ENCODE measurements at places on chromosomes 12 and 14. TPM values are rescaled to one million over a fixed set of nuclear protein-coding genes. Genes with fewer than 3 reads are reported as not detected.

GRCh38 chr12:92042791-92043531 lies 102.7 kb downstream of the BTG1 start:
- DNase-seq = peak; percentile 72

Gene INHBC
- total RNA-seq = not detected

DNA sequence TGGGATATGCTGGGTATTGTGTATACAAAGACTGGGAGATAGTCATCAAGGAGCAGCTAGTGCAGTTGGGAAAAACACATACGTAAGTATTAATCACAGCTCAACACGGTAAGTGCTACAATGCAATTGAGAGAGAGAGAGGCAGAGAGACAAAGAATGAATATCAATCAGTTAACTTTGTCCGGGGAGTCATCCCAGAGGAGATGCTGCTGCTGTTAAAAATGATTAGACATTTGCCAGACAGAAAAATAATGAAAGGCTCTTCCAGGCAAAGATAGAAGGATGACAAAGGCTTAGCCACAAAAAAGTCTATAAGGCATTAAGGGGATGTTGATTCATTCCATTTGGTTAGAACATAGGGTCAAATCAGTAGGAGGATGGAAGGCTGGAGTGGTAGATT lies 45.1 kb downstream of the AKAP6 start:
- DNase-seq = no peak

GRCh38 chr14:59240356-59240755 lies 51.9 kb downstream of the DAAM1 start:
- no peak for DNase-seq

Gene DBX2
- not detected for total RNA-seq

Gene CLEC4D
- not detected for total RNA-seq

DNA sequence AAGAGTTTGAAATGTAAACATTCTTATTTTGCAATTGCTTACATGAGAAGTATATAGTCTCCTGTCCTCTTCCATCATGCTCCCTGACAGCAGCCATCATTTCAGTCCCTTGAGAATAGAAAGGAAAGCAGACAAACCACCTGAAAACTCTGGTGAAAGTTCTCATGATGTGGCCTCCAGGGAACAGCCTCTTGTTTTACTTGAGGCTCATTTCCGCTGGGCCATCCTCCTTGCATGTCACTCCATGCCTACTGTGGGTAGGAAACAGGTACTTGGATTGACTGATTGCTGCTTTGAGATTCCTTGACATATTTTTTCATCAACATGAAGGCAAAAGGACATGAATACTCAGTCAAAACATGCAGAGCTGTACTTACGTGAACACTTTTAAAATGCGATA lies 6.0 kb downstream of the SYT1 start:
- DNase-seq = no peak

- DNase-seq = no peak
Observed at GRCh38 chr14:52844262-52845060, 53.1 kb upstream of the GNPNAT1 start.

DNA sequence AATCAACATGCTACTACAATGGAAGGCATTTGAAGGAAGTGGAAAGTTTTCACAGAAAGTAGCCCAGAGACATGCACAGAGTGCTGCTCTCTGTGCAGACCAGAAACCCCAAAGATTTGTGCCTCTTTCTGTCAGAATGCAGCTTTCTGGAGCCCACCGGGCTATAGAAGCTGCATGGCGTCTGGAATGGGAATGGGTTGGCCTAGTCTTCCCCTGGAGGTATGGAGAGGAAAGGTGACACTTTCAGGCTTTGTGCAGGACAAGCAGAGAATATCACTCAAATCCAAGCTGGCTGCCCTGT lies 21.3 kb upstream of the ZFP36L1 start:
- no peak for DNase-seq

GRCh38 chr12:111438481-111438880 lies 32.8 kb downstream of the SH2B3 start:
- DNase-seq = peak; percentile 63
